ENCODE measurements at places on chromosomes 12 and 14. TPM values are rescaled to one million over a fixed set of nuclear protein-coding genes. Genes with fewer than 3 reads are reported as not detected.

GRCh38 chr14:72812292-72812851, 81.5 kb downstream of the DPF3 start:
- H3K4me3 ChIP-seq: no peak overlapping the region
- H3K36me3 ChIP-seq: no peaks in the 10 kb centered on the region
- no peaks in the 10 kb centered on the region for H3K4me1 ChIP-seq
- no peaks in the 10 kb centered on the region for H3K27me3 ChIP-seq
- no peak for DNase-seq
- H3K27ac ChIP-seq: no peak overlapping the region

DNA sequence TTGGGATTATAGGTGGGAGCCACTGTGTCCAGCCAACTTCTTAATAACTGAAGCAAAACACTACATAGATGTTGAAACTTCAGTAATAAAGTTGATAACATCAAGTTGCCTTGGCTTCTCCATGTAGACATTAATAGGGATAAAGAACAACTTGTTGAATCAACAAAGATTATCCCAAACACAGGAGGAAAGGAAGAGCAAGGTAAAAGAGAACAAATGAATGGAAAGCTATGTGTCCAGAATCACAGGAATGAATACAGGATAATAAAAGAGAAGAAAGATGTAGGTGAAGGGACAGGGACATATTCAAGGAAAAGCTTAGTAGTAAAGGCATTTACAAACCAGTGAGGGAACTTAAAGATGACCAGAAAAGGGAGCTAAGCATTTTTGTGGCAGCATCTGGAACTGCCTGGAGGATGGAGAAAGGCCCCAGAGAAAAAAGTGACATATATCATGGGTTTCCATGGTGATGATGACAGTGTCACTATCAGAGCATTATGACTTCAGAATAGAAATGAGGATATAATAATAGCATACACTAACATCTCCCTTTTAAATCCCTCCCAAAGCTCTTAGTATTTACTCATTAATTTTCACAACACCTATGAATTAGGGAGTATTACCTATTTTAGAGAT, 24.0 kb upstream of the MDM1 start:
- no peak overlapping the region for H3K4me3 ChIP-seq
- no peak overlapping the region for H3K27ac ChIP-seq
- DNase-seq: no peak
- H3K4me1 ChIP-seq: peaks cover 7% of the 10 kb centered on the region
- no peaks in the 10 kb centered on the region for H3K36me3 ChIP-seq

GRCh38 chr12:61554268-61555008, 705.8 kb upstream of the USP15 start:
- no peak overlapping the region for H3K27ac ChIP-seq
- no peaks in the 10 kb centered on the region for H3K4me1 ChIP-seq
- H3K27me3 ChIP-seq: no peaks in the 10 kb centered on the region
- no peak for DNase-seq

GRCh38 chr12:70966046-70966445, 45.5 kb upstream of the PTPRR start:
- H3K36me3 ChIP-seq: no peaks in the 10 kb centered on the region
- no peak for DNase-seq
- no peak overlapping the region for H3K27ac ChIP-seq
- H3K4me1 ChIP-seq: no peaks in the 10 kb centered on the region
- H3K27me3 ChIP-seq: no peaks in the 10 kb centered on the region

GRCh38 chr12:26425587-26426260, 230.4 kb downstream of the SSPN start:
- no peak for DNase-seq
- H3K4me1 ChIP-seq: no peaks in the 10 kb centered on the region
- H3K4me3 ChIP-seq: no peak overlapping the region
- no peaks in the 10 kb centered on the region for H3K36me3 ChIP-seq
- H3K27me3 ChIP-seq: no peaks in the 10 kb centered on the region
- no peak overlapping the region for H3K27ac ChIP-seq

GRCh38 chr14:20986811-20987210, 3.0 kb upstream of the METTL17 start:
- H3K36me3 ChIP-seq: peaks cover 1% of the 10 kb centered on the region
- DNase-seq: peak; percentile 48
- peak overlapping the region; percentile 25 for H3K4me3 ChIP-seq
- peak overlapping the region; percentile 12 for H3K27ac ChIP-seq
- no peaks in the 10 kb centered on the region for H3K27me3 ChIP-seq
- peaks cover 32% of the 10 kb centered on the region for H3K4me1 ChIP-seq

DNA sequence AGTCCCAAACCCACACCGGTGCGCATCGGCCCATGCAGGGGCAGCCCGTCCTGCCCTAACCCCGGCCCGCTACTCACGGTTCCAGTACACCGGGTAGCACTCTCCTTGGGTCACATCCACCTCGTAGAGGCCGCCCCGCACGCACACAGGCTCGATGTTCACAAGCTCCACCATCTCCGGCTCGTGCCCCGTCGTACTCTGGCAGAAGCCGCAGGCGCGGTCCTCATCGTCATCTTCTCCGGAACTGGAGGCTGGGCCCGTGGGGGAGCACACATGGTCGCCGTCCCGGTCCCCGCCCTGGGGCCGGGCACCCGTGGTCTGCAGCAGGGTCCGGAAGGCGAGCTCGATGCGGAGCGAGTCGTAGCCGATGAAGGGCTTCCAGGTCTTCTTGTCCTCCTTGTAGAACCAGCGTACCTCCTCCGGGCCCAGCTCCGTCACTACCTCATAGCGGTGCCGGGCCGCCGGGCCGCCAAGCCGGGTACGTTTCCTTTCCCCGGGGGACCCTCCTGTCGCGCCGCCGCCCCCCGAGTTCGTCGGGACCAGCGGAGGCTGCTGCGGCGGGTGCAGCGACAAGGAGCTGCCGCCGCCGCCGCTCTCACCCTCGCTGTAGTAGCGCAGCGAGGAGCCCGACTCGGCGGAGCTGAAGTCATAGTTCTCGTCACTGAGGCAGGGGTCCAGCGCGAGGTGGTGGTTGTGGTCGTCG, 788 bp downstream of the DDHD1 start:
- no peak for DNase-seq
- peak overlapping the region; percentile 90 for H3K27ac ChIP-seq
- H3K36me3 ChIP-seq: no peaks in the 10 kb centered on the region
- H3K4me1 ChIP-seq: peaks cover 22% of the 10 kb centered on the region

- H3K27me3 ChIP-seq: no peaks in the 10 kb centered on the region
- no peaks in the 10 kb centered on the region for H3K36me3 ChIP-seq
- H3K27ac ChIP-seq: no peak overlapping the region
- H3K4me3 ChIP-seq: no peak overlapping the region
- H3K4me1 ChIP-seq: 0 out of 2 replicates have a peak, but pooled peaks cover 3% of the 10 kb centered on the region
- no peak for DNase-seq
Observed at GRCh38 chr12:93245543-93245942, 132.2 kb upstream of the NUDT4 start.

- no peak overlapping the region for H3K4me3 ChIP-seq
- H3K27ac ChIP-seq: no peak overlapping the region
- DNase-seq: no peak
Observed at GRCh38 chr12:61369241-61369910, 890.8 kb upstream of the USP15 start.

GRCh38 chr14:80364274-80364673, 153.0 kb upstream of the DIO2 start:
- H3K27me3 ChIP-seq: no peaks in the 10 kb centered on the region
- DNase-seq: no peak
- no peaks in the 10 kb centered on the region for H3K36me3 ChIP-seq
- no peaks in the 10 kb centered on the region for H3K4me1 ChIP-seq
- no peak overlapping the region for H3K4me3 ChIP-seq

DNA sequence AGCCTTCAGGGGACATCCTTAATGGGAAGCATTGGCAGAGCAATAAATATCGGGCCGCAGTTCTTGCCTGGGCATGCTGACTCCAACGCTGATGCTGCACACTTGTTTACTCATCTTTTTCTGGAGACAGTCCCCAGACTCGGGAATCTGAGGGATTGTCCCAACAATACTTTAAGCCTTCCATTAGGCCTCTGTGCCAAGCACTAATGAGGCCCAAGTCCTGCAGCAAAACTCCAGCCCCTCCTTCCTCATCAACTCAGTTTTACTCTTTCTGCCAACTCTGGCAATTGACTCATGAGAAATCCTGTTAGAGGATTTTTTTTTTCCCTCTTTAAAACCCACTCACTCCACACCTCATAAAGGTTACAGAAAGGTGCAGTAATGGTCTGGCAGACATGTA, 233.4 kb upstream of the PELI2 start:
- no peak for DNase-seq
- H3K27ac ChIP-seq: no peak overlapping the region
- H3K4me3 ChIP-seq: no peak overlapping the region
- no peaks in the 10 kb centered on the region for H3K36me3 ChIP-seq
- 0 out of 2 replicates have a peak, but pooled peaks cover 2% of the 10 kb centered on the region for H3K4me1 ChIP-seq

- no peaks in the 10 kb centered on the region for H3K4me1 ChIP-seq
- no peaks in the 10 kb centered on the region for H3K36me3 ChIP-seq
- no peak for DNase-seq
Observed at GRCh38 chr14:94632305-94632590, 20.1 kb downstream of the SERPINA3 start.

GRCh38 chr12:32567296-32567674, 111.8 kb upstream of the DNM1L start:
- H3K4me3 ChIP-seq: no peak overlapping the region
- no peak for DNase-seq
- no peaks in the 10 kb centered on the region for H3K36me3 ChIP-seq
- H3K27me3 ChIP-seq: no peaks in the 10 kb centered on the region
- no peak overlapping the region for H3K27ac ChIP-seq
- H3K4me1 ChIP-seq: peaks cover 28% of the 10 kb centered on the region

DNA sequence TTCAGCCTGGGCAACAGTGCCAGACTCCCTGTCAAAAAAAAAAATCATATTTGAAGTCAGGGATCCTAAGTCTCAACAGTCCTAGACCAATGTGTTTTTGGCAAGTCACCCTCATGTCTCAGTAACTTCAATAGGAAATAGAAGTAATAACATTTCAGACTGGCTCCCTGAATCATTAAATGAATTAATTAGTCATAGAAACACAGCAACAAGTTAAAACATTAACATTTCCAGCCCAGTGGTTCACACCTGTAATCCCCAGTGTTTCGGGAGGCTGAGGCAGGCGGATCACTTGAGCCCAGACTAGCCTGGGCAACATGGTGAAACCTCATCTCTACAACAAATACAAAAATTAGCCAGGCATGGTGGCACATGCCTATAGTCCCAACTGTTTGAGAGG, 125.2 kb downstream of the GTF2A1 start:
- no peaks in the 10 kb centered on the region for H3K36me3 ChIP-seq
- H3K4me1 ChIP-seq: no peaks in the 10 kb centered on the region
- H3K27me3 ChIP-seq: no peaks in the 10 kb centered on the region
- no peak overlapping the region for H3K4me3 ChIP-seq
- no peak overlapping the region for H3K27ac ChIP-seq

DNA sequence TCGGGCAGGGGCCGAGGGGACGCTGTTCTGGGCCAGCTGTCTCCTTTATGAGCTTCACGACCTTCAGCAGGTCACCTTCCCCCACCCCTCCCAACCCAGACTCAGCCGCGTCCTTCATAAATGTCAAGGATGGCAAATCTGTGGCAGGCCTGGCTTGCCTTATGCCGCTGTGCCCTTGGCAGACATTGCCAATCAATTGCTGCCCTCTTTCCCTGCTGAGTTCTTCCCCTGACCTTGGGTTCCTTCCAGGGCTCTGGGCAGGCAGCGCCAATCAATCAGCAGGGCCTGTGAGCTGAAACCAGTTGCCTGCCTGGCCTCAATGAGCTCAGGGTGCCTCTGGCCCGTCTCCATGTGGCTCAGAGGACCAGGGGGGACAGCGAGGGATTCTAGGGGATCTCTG, 7.7 kb downstream of the FAM222A start:
- no peak overlapping the region for H3K27ac ChIP-seq
- peaks cover 7% of the 10 kb centered on the region for H3K4me1 ChIP-seq
- no peak for DNase-seq
- H3K4me3 ChIP-seq: no peak overlapping the region
- H3K36me3 ChIP-seq: no peaks in the 10 kb centered on the region

DNA sequence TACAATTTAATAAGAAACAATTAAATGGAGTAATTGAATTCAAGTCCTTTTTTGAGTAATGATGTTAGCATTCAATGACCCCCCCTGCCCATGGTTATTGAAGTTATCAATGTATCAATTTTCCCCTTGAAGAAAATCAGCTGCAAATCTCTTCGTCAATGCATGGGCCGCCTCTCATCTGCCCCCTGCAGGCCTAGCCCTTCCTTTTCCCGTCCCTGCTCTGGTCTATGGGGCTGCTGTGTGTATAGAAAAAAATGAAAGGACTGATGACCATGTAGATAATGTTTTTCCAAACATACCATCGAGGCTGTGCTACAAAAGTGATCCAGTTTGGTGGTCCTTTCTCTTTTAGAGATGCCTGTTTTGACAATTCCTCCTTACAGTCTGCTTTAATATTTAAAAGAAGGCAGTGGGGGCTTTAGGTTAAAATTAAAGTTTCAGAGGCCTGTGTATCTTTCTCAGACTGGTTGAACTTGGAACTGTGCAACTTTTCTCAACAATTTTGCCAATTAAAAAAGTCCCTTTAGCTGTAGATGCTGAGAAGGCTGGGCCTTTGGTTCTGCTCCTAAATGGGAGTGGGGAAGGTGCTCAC, 98.4 kb downstream of the APAF1 start:
- peak; percentile 21 for DNase-seq
- peaks cover 28% of the 10 kb centered on the region for H3K27me3 ChIP-seq
- H3K4me1 ChIP-seq: no peaks in the 10 kb centered on the region

GRCh38 chr14:104876251-104876699, 11.2 kb downstream of the CEP170B start:
- no peaks in the 10 kb centered on the region for H3K27me3 ChIP-seq
- peaks cover 7% of the 10 kb centered on the region for H3K4me1 ChIP-seq
- no peak overlapping the region for H3K4me3 ChIP-seq
- H3K36me3 ChIP-seq: peaks cover 8% of the 10 kb centered on the region
- peak; percentile 44 for DNase-seq

- H3K27ac ChIP-seq: no peak overlapping the region
- no peaks in the 10 kb centered on the region for H3K27me3 ChIP-seq
- H3K4me3 ChIP-seq: no peak overlapping the region
- DNase-seq: no peak
Observed at GRCh38 chr12:2390850-2391390, 338.1 kb downstream of the CACNA1C start.

Gene BRMS1L
- 6.2 TPM for total RNA-seq

Gene FSCB
- not detected for total RNA-seq

Gene MAP3K9
- total RNA-seq: 11.7 TPM

Gene KRT73
- total RNA-seq: not detected

Gene CIT
- 54.2 TPM for total RNA-seq

Gene BLOC1S1
- 85.5 TPM for total RNA-seq

Gene ADAM20
- 0.57 TPM for total RNA-seq

All from HCT116 (cell line).